ENCODE measurements at places on chromosomes 6 and 20. TPM values are rescaled to one million over a fixed set of nuclear protein-coding genes. Genes with fewer than 3 reads are reported as not detected.

DNA sequence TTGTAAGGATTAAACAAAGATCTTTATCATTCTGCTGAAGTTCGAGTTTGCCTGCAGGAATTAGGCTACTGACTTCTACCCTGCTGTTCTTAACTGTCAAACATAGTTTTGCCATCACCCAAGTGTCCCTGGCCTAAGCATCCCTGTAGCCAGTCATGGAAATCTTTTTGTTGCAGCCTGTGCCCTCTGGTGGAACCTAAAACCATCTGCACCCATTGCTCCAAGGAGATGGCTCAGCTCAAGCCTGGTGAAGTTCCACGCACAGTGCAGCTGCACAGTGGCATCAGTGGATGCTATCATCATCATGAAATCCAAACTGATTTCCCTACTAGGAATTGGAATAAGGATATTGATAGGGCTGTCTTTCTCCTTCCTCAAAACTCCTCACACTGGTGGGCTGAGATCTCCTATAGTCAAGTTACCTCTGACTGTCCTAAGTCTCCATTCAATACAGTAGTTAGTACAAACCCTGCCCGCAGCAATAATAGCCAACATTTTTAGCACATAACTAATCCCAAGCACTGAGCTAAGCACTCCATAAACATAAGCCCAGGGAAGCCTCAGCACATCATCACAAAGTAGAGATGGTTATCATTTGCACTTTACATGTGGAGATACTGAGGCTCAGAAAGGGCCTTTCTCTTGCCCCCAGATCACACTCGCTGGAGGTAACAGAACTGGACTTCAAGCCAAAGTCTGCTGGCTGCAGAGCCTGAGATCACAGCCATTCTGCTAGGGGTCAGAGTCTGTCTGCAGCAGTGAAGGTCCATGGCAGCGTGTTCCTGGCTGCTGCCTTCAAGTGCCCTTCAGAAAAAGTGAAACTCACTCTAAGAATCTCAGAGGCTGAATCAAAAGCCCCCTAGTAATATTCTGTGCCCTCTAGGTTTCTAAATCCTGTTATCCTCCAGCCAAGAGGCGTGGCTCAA, 77.2 kb upstream of the MC3R start:
- no peak for DNase-seq

DNA sequence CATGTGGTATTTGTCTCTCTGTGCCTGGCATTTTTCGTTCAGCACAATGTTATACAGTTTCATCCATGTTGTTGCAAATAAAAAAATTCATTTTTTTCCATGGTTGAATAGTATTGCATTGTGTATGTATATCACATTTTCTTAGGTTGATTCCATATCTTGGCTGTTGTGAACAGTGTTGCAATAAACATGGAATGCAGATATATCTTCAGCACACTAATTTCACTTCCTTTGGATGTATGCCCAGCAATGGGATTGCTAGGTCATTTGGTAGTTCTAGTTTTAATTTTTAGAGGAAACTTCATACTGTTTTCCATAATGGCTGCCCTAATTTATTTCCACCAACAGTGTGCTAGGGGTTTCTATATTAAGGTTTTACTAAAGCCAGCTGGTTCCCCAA, 52.6 kb downstream of the GFRAL start:
- DNase-seq: no peak

- DNase-seq: peak; percentile 78
Measured at GRCh38 chr6:158409451-158409850, 97.2 kb downstream of the TULP4 start.

TBX18 gene
- 27.1 TPM for total RNA-seq

DNA sequence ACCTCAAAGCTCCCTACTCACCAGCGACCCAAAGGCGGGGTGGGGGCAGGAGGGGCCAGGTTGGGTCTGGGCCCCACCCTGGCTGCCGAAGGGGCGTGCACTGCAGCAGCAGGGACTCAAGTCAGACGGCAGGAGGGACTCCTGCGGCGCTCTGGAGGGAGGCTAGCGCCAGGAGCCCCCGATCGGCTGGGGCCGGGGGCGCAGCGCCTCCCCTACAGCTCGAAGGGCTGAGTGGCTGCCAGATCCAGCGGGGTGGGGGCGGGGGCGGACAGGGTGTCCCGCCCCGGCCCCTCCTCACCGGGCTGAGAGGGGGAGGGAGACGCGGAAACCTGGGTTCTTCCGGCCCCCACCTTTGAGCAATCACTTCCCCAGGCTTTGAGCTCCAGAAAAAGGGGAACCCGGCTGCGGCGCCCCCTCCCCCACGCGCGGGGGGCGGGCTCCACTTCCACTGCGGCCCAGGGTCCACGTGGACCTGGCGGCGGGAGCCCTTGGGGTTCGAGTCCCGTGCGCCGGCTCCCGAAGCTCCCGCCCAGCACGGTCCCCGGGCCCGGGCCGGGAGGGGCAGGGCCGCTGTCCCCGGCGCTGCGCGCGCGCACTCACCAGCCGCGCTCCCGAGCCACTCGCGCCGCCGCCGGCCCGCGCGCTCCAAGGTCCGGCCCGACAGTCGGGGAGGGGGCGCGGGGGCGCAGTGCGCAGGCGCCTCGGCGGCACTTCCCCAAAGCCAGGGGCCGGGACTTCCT, at the start of gene RGS19:
RGS19 (minus strand) TSS at position 246 of the 740 bp plus-strand sequence. CDS start 2,632 bp downstream, outside the sequence.
- DNase-seq: peak; percentile 55

- DNase-seq: no peak
Measured at GRCh38 chr20:39170896-39171463, 208.8 kb downstream of the DHX35 start.

ZNF831 gene
- total RNA-seq: 0.98 TPM

NKAIN4 gene
- not detected for total RNA-seq

GRCh38 chr6:128519931-128520435, 416 bp downstream of the PTPRK start:
- DNase-seq: peak; percentile 68

PLG gene
- total RNA-seq: 2.9 TPM

Measured in fibroblast of the aortic adventitia (primary cell).